ENCODE measurements at places on chromosomes 7 and 10. TPM values are rescaled to one million over a fixed set of nuclear protein-coding genes. Genes with fewer than 3 reads are reported as not detected.

PCLO gene
- 4.9 TPM for total RNA-seq

MALSU1 gene
- total RNA-seq: 83.8 TPM

MMRN2 gene
- 14.9 TPM for total RNA-seq

NEUROD6 gene
- total RNA-seq: not detected

TWIST1 gene
- total RNA-seq: 51.1 TPM

CCL26 gene
- 1.7 TPM for total RNA-seq

CYP2C19 gene
- total RNA-seq: not detected

CCDC6 gene
- total RNA-seq: 37.1 TPM

PHYHIPL gene
- not detected for total RNA-seq

ACTL6B gene
- not detected for total RNA-seq

GIMAP4 gene
- 0.44 TPM for total RNA-seq

OPALIN gene
- not detected for total RNA-seq

ADAMTS14 gene
- 4.0 TPM for total RNA-seq

RPP38 gene
- 15.0 TPM for total RNA-seq

ASZ1 gene
- total RNA-seq: not detected

FEZF1 gene
- not detected for total RNA-seq

CDK1 gene
- total RNA-seq: 98.9 TPM

PHTF2 gene
- 35.3 TPM for total RNA-seq

C7orf57 gene
- total RNA-seq: not detected

GIMAP7 gene
- not detected for total RNA-seq

SPDYE2B gene
- not detected for total RNA-seq

TMEM229A gene
- total RNA-seq: not detected

ANKIB1 gene
- total RNA-seq: 68.1 TPM

AKR1C2 gene
- 20.4 TPM for total RNA-seq

GPNMB gene
- 280 TPM for total RNA-seq
